ENCODE measurements at places on chromosomes 1 and 21.

GRCh38 chr1:33131191-33131590, 50.2 kb downstream of the AZIN2 start:
- no peak for DNase-seq

GRCh38 chr1:17520041-17520440, 19.5 kb upstream of the ARHGEF10L start:
- DNase-seq, result no peak

- DNase-seq, result no peak
These were observed 54.4 kb downstream of the DOP1B start for GRCh38 chr21:36210779-36211659.

GRCh38 chr1:1748686-1749321, 24.6 kb upstream of the CDK11A start:
- DNase-seq, result no peak

DNA sequence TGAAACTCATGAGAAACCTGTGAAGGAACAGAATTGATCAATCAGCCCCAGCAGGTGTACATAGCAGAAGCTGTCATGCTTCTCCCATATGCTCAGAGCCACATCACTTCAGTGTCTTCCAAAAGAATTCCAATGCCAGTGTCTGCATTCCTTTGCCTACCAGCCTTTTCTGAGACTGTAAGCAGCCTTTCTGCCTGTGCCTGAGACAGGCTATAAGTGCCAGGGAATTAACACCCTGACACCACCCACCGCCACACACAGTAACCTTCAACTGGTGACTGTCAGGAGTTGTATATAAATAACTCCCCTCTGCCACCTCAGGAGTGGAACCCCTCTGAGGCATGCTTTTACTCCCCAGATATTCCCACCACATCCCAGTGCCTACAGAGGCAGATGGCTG, 38.1 kb upstream of the SLAMF9 start:
- DNase-seq, result no peak
